ENCODE measurements at places on chromosomes 13 and 19.
A peak's percentile ranks its signal among the peaks of the same experiment; 100 is the strongest.

GRCh38 chr13:113862931-113863523 is 849 bp downstream of the GAS6 start:
- DNase-seq = no peak

- DNase-seq = peak; percentile 64
Observed at GRCh38 chr19:703651-704446, 4.9 kb upstream of the PALM start.

GRCh38 chr19:40982594-40983101 is 8.4 kb upstream of the CYP2B6 start:
- DNase-seq = no peak

- DNase-seq = no peak
Observed at GRCh38 chr13:99045396-99045795, 67.5 kb upstream of the DOCK9 start.

GRCh38 chr13:41306271-41307145 is 4.6 kb upstream of the NAA16 start:
- DNase-seq = no peak

DNA sequence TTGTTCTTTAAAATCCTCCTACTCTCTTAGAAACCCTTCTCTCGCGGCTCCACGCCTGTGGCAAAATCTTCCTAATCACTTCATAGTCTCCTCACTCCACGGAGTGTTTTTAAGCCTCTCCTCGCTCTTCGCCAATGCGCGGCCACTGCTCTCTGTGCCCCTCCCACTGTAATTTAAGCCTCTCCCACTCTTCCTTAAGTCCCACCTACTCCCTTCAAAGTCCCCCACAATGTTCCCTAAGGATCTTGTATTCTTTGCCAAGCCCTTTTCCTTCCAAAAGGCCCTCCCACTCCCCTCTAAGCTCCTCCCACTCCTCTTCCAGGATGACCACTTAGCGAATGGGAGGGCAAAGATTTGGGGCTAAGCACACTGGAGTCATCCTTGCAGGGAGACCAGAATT is 1.3 kb downstream of the FIZ1 start:
- DNase-seq = no peak

DNA sequence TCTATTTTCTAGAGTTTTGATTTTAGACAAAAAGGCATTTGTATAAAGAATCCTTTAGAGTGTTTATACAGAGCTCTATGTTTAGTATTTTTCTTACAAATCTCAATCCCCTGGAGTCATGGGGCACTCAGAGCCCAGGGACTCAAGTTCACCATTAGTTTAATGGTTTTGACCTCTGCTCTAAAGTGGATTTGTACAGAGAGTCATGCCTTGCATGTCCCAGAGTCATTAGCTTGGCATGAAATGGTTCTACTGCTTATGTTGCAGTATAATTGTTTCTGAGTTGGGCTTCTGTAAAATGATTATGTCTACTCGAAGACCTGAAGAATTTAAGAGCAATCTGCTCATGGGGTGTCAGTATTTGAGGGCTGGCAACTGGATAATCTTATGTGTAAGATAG is 406.2 kb downstream of the DLEU7 start:
- DNase-seq = no peak

DNA sequence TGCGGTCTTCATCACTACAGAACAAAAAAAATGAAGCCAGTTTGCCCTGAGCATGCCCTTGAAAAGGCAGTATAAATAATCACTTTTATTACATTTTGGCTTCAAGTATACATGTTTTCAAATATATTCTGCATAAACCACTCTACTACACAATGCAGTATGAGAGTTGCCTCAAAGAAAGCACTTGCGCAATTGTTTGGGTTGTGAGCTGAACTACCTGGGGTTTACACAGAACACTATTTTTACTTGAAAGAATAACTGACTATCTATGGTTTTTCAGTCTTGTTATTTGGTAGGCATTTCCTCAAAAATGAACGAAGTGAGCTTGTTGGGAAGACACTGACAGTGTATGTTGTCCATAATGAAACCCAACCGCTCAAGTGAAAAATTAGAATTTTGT is 264.4 kb upstream of the KLF12 start:
- no peak for DNase-seq

GRCh38 chr13:88627071-88627470 is 955.9 kb downstream of the SLITRK5 start:
- DNase-seq = no peak

GRCh38 chr13:93690139-93690538 is 463.5 kb downstream of the GPC6 start:
- DNase-seq = no peak

GRCh38 chr19:6312018-6312417 is 21.4 kb downstream of the ACER1 start:
- no peak for DNase-seq

DNA sequence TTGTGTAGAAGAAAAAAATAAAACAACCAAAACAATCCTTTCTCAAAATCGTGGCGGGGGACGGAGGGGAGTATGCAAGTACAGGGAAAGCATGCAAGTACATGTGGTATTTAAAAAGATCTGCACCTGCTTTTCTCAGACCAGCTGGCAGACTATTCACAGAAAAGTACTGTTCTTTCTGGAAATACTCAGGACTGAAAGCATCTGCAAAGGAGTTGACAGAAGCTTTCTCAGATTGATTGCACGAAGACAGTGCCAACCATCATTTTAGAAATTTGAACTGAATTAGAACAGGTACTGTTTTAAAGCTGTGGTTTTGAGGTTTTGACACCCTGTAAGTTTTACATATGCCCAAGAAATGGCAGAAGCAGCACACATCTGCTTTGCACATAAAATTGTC is 19.8 kb upstream of the PCDH8 start:
- no peak for DNase-seq

- DNase-seq = peak; percentile 86
Observed at GRCh38 chr19:14369399-14370168, 11.7 kb upstream of the ADGRE5 start.

DNA sequence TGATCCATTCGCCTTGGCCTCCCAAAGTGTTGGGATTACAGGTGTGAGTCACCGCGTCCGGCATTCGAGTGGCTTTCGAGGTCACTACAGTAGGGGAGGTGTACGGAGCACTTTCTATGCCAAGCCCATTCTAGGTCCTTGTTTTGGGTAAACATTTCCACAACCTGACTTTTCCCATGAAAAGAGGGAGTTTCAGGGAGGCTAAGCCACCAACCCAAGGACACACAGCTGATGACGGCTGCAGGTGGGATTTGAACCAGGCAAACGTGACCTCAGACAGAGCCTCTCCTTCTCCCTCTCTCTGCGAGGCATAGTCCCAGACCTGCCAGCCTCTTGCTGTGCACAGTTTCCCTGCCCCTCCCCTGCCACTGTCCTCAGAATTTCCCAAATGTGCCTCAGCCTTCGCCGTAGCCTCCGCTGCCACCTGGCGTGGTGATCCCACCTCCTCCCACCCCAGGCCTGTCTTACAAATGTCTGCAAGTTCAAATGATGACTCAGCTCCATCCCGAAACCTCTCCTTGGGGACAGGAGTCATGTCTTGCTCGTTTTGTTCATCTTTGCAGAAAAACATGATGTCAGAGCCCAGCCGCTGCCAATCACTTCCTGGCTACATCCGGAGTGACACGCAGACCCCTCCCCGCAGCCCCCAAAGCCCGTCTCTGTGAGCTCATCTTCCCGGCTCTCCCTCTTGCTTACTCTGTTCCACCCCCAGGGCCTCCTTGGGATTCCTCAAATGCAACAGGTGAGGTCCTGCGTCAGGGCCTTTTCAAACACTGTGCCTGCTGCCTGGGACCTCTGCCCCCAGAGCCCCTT is 6.6 kb upstream of the GADD45B start:
- DNase-seq = peak; percentile 28

DNA sequence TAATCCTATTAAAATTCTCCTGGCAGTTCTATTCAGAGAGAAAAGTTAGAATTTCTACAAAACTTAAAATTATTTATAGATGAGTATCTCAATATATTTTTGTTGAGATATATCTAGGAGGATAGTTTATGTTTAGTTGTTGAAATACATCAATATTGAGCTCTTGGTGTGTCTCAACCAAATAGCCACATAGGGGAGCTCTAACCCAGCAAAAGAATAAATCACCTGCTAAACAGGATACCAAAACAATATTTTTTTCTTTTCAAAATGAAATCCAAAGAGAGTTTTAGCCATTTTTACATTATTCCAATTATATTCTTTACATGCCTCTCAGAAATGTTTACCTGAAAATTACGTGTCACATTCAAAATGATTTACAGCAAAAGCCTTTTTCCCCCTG is 954.7 kb downstream of the SLITRK6 start:
- no peak for DNase-seq

GRCh38 chr13:40316301-40316700 is 350.1 kb downstream of the FOXO1 start:
- peak; percentile 8 for DNase-seq

GRCh38 chr13:93848247-93848646 is 621.6 kb downstream of the GPC6 start:
- DNase-seq = no peak

GRCh38 chr13:103431856-103432255 is 365.6 kb upstream of the SLC10A2 start:
- no peak for DNase-seq

GRCh38 chr13:97889803-97890202 is 63.7 kb upstream of the IPO5 start:
- no peak for DNase-seq

GRCh38 chr13:45119469-45119990 is 780 bp upstream of the GTF2F2 start:
- peak; percentile 42 for DNase-seq

DNA sequence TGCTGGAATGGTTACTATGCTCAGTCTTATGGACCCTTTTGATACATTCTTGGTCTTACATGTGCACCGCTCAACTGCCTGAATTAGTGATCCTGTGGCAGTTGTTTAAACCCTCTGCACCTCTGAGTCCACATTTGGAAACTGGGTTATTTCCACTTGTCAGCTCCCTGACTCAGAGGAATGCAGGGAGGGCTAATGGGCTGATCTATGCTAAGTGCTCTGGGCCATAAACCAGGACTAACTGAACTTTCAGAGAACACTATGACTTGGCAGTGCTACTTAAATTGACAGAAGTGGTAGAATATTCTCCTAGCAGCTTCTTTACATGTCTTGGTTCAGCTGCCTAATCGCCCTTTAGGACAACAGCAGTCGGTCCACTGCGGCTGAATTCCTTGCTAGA is 26.8 kb upstream of the MED4 start:
- no peak for DNase-seq

- no peak for DNase-seq
Observed at GRCh38 chr19:51503896-51504295, 2.3 kb upstream of the SIGLEC12 start.

DNA sequence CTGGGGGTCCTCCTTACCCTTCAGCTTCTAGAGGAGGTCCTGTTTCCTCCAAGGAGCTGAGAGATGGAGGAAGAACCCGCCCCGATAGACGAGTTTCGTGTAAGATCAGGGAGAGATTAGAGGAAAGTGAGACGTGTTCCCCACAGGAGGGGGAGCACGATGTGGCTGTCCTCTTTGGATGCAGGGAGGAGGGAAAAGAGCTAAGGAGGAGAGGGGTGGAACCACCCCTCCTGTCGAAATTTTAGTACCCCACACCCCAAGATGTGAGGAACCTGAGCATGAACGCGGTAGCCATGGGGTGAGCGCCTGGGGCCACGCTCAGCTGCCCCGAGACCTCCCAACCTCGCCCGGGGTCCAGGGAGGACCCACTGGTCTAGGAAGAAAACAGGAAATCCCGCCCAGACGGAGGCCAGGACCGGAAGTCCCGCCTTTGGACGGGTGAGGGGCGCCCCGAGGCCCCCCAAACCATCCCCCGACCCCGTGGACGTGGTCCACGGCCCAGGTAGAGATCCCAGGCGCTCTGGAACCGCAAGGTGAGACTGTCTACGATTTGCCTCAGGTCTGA is 1.2 kb downstream of the AKT1S1 start:
- DNase-seq = peak; percentile 58

DNA sequence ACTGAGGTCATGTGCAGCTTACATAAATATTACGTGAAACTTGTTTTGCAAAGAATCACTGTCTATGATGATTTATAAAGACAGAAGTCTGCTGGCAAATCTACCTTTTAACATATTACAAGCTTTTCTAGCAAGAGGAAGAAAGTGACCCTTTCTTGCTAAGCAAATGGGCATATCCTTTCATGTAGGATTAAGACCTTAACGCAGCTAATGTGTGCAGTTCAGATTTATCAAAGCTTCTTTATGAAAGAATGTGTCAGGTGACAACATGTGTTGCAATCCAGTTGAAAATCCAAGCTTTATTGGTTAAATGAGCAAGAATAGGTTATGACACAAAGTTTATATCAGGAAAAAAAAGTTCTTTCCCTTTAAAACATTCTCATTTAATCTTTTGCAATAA is 115.6 kb upstream of the NBEA start:
- no peak for DNase-seq

- DNase-seq = peak; percentile 29
Observed at GRCh38 chr19:40908976-40909375, 26.9 kb upstream of the CYP2A7 start.

DNA sequence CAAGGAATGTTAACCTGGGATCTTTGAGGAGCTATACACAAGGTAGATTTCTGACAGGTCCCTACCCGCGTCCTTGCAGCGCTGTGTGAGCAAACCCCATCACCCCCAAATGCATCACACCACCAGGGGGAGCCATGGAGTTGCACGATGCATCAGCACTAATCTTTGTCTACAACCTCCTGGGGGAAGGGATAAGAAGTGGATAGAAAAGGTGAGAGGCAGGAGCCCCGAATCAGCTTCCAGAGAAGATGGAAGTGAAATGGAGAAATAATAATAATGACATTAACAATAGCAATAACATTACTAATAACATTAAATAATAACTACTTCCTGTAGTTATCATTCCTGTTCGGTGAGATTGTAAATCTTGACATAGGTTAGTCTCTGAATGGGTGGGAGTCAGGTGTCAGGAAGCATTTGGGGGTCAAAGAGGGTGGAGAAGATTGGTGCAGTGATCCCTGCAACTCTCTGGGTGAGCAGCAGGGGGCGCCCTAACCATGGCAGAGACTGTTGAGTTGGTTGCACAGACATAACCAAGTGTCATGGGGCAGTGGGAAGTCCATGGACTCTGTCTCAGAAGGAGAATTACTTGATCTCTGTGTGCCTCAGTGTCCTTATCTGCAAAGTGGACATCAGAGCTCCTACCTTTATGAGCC is 16.5 kb downstream of the SIGLEC7 start:
- DNase-seq = peak; percentile 79

GRCh38 chr19:31613683-31614219 is 264.5 kb upstream of the TSHZ3 start:
- no peak for DNase-seq

GRCh38 chr13:37870489-37870845 is 895 bp upstream of the TRPC4 start:
- DNase-seq = no peak

GRCh38 chr13:23856008-23856750 is 33.0 kb downstream of the MIPEP start:
- DNase-seq = no peak

DNA sequence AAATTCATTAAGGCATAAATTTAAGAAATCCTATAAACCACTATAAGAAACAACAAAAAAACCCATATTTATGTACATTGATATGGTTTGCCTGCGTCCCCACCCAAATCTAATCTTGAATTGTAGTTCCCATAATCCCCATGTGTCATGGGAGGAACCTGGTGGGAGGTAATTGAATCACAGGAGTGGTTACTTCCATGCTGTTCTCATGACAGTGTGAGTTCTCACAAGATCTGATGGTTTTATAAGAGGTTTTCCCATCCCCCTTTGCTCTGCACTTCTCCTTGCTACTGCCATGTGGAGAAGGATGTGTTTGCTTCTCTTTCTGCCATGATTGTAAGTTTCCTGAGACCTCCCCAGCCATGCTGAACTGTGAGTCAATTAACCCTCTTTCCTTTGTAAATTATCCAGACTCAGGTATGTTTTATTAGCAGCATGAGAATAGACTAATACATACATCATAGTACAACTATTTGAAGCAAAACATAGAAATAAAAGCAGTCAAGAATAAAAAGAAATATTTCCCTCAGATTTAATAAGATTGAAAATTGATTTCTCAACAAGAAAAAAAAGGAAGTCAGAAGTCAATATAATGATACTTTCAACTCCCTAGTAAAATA is 209.0 kb upstream of the GPC6 start:
- DNase-seq = no peak
